ENCODE measurements at places on chromosomes 16 and 17. TPM values are rescaled to one million over a fixed set of nuclear protein-coding genes. Genes with fewer than 3 reads are reported as not detected.

Gene E4F1
- 26.7 TPM for polyA plus RNA-seq

DNA sequence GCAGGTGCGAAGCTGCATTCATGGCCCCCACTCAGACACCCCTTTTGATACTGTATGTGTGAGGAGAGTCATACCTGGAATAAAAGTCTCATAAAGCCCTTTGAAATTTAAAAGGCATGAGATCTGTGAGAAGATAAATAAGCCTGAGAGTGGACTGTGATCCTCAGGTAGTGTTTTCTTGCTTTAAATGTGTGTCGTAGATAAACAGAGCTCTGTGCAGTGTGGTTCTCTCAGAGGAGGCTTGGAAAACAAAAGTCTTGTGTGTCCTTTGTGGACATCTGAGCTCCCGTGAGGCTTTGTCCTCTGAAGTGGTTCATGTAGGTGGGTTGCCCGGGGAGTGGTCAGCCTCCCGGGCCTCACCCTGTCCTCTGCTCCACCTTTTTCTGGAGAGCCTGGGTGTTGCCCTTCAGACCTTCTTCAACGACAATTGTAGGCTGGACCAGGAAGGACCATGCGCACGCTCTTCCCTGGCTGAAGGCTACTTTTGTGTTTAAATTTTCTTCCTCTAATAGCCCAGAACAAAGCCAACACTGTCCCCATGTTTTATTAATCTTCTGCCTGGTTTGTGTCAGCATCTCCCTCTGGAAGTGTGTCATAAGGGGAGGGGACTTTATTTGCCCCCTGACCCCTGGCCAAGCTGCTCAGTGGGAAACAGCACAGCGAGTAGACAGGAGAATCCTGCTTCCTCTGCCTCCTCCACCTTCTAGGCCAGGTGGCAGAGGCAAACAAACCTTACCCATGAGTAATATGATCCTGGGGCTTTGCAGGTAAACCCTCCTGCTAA, 151.2 kb downstream of the MSI2 start:
- H3K27me3 ChIP-seq = no peaks in the 10 kb centered on the region
- peaks cover 26% of the 10 kb centered on the region for H3K4me1 ChIP-seq
- H3K4me3 ChIP-seq = no peak overlapping the region
- peaks cover 4% of the 10 kb centered on the region for H3K36me3 ChIP-seq

- H3K4me3 ChIP-seq = no peak overlapping the region
- no peaks in the 10 kb centered on the region for H3K36me3 ChIP-seq
- DNase-seq = no peak
- H3K27me3 ChIP-seq = no peaks in the 10 kb centered on the region
- H3K27ac ChIP-seq = no peak overlapping the region
These were observed 1.4 kb upstream of the CTRB2 start for GRCh38 chr16:75208242-75208825.

GRCh38 chr17:28029044-28029443, 13.4 kb upstream of the NLK start:
- no peak for DNase-seq
- no peaks in the 10 kb centered on the region for H3K27me3 ChIP-seq
- no peak overlapping the region for H3K4me3 ChIP-seq
- H3K27ac ChIP-seq = no peak overlapping the region
- H3K4me1 ChIP-seq = no peaks in the 10 kb centered on the region

Gene GAA
- polyA plus RNA-seq = 88.6 TPM

GRCh38 chr17:34879146-34879545, 82.1 kb downstream of the CCT6B start:
- no peaks in the 10 kb centered on the region for H3K36me3 ChIP-seq
- DNase-seq = peak; percentile 71
- H3K4me1 ChIP-seq = no peaks in the 10 kb centered on the region
- H3K4me3 ChIP-seq = no peak overlapping the region

Gene NOS2
- polyA plus RNA-seq = 0.56 TPM

DNA sequence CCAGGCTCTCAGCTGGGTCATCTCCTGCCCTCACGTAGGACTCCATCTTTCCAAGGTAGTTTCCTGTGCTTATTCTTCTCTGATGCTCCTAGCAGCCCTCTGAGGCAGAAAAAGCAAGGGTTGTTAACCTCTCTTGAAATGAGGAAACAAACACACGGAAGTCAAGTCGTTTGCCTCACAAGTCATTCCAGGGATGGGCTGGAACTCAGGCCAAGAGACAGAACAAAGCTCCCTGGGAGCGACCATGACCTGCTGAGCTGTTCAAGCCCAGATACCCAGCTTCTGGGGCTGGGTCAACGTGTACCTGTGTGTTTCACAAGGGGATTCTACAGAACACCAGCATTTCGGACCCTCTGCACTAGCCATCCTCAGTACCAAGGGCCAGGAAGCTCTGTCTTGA, 28.1 kb downstream of the SRL start:
- H3K27ac ChIP-seq = peak overlapping the region; percentile 51
- no peak for DNase-seq
- H3K4me3 ChIP-seq = no peak overlapping the region
- H3K27me3 ChIP-seq = no peaks in the 10 kb centered on the region

GRCh38 chr16:67726106-67727034, 7.3 kb upstream of the GFOD2 start:
- no peak overlapping the region for H3K27ac ChIP-seq
- no peaks in the 10 kb centered on the region for H3K36me3 ChIP-seq
- H3K4me3 ChIP-seq = no peak overlapping the region
- H3K27me3 ChIP-seq = no peaks in the 10 kb centered on the region
- DNase-seq = no peak
- no peaks in the 10 kb centered on the region for H3K4me1 ChIP-seq

DNA sequence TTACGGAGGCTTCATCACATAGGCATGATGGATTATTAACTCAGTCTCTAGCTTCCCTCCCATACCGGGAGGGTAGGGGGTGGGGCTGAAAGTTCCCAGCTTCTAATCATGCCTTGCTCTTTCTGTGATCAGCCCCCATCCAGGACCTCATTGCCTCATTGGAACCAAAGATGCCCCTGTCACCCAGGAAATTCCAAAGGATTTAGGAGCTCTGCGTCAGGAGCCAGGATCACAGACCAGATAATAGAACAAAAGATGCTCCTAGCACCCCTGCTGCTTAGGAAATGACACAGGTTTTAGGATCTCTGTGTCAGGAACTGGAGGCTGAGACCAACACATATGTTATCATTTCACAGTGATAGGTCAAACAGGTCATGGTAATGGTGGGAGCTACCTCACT, 9.7 kb downstream of the USB1 start:
- H3K4me1 ChIP-seq = no peaks in the 10 kb centered on the region
- no peak overlapping the region for H3K4me3 ChIP-seq
- H3K27me3 ChIP-seq = no peaks in the 10 kb centered on the region
- DNase-seq = no peak
- no peak overlapping the region for H3K27ac ChIP-seq
- H3K36me3 ChIP-seq = peaks cover 5% of the 10 kb centered on the region

- H3K4me3 ChIP-seq = no peak overlapping the region
- H3K4me1 ChIP-seq = peaks cover 10% of the 10 kb centered on the region
- no peaks in the 10 kb centered on the region for H3K27me3 ChIP-seq
- no peak for DNase-seq
- no peak overlapping the region for H3K27ac ChIP-seq
These were observed 200.3 kb downstream of the PRKCB start for GRCh38 chr16:24036038-24036543.

DNA sequence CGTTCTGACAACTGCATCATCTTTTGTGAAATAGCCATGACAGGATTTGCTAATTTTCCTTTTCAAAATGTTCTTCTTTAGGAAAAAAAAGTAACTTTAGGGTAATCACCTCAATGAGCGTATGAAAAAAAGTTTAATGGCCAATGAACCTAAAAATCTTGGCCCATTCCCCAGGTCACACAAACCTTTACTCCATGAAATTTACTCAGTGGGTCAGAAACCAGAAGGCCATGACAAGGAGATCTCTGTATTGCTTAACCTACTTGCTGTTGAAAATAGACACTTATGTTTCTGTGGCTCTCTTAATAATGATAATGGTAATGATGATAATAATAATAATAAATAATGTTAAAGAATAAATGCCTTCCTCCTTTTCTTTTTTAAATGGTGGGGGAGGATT, 180.8 kb upstream of the IRX3 start:
- no peaks in the 10 kb centered on the region for H3K4me1 ChIP-seq
- no peaks in the 10 kb centered on the region for H3K36me3 ChIP-seq
- DNase-seq = no peak
- H3K27ac ChIP-seq = no peak overlapping the region

GRCh38 chr17:881778-882177, 97.8 kb downstream of the NXN start:
- no peak overlapping the region for H3K27ac ChIP-seq
- DNase-seq = no peak
- H3K4me1 ChIP-seq = peaks cover 40% of the 10 kb centered on the region
- no peaks in the 10 kb centered on the region for H3K27me3 ChIP-seq

GRCh38 chr17:80356231-80356856, 58.6 kb upstream of the ENDOV start:
- no peaks in the 10 kb centered on the region for H3K4me1 ChIP-seq
- no peak for DNase-seq
- no peak overlapping the region for H3K27ac ChIP-seq
- H3K27me3 ChIP-seq = no peaks in the 10 kb centered on the region
- H3K36me3 ChIP-seq = peaks cover 63% of the 10 kb centered on the region

Gene CARD14
- 0.50 TPM for polyA plus RNA-seq

DNA sequence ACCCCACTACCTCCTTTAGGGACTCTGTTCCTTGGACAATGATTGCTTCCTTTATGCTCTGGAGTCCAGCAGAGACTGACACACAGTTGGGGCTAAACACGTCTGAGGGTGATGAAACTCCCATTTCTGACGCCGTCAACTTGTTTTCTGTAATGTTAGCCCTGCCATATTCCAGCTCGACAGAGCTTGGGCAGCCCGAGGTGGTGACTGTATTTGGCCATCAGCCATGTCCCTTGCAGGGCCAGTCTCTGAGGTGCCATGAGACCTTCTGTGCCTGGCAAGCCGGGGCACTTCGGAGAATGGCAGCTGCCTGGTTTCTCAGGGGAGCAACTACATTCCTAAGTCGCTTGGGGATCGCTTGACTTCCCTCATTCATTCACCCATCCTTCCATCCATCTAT, 278.9 kb upstream of the TNRC6C start:
- DNase-seq = no peak
- no peaks in the 10 kb centered on the region for H3K4me1 ChIP-seq
- no peak overlapping the region for H3K4me3 ChIP-seq
- H3K36me3 ChIP-seq = no peaks in the 10 kb centered on the region
